ENCODE measurements at places on chromosomes 7 and 10.
A peak's percentile ranks its signal among the peaks of the same experiment; 100 is the strongest.

- no peak for DNase-seq
Observed at GRCh38 chr10:122981066-122981464, 864 bp downstream of the PSTK start.

DNA sequence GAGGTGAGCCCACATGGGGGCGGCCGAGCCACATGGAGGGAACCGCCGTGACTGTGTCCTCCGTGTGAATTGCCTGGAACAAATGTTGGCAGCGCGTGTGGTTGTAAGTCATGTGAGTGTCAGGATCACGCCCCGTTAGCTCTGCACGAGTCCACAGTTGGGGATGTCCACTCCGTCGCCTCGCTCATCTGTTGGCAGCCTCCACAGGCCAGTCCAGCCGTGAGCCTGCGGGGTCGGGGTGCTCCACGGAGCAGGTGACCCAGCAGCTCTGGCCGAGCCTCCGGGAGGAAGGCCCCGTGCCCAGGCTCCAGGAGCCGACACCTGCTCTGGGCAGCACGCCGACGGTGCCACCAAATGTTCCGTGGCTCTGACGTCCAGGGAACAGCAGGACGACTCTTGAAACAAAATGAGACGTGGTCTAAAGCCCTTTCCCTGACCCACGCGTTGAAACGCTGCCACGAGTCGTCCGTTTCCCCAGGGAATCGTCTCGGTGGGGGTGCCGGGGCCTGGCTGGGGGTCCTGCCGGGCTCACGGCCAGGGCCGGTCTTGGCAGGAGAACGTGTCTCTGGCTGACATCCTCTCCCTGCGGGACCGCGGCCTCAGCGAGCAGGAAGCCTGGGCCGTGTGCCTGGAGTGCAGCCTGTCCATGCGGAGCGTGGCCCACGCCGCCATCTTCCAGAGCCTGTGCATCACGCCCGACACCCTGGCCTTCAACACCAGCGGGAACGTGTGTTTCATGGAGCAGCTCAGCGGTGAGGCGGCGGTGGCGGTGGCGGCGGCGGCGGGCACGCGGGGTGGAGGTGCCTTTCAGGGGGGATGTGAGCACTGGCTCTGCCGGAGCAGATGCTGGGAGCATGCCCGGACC is 7.0 kb downstream of the KNDC1 start:
- peak; percentile 24 for DNase-seq

DNA sequence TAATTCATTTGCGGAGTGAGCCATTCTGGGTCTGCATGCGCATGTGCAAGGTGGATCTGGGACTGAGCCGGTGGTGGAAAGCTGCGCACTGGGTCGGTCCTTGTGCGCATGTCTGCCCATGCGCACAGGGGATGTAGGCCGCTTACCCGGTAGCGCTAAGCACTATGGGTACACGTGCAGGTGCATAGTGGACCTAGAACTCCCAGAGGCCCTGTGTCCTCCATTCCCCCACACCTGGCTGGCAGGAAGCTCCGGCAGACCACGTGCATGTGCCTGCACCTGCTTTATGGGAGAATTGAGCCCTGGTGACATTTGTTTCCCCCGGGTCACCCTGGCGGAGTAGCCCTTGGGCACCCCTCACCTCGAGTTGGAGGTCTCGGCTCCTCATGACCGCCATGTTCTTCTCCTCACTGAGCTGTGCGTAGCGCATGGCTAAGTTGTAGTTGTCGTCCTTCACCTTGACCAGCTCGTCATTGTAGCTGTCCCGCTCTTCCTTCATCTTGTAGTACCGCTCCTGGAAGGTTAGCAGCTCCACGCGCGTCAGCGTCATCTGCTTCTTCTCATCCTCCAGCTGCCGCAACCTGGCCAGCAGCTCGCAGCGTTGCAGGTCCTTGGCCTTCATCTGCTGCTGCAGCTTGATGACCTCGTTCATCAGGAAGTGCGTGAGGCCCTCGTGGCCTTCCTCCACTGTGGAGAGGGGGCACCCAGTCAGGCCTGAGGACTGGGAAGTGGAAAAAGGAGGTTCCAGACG is 99.6 kb downstream of the CARD11 start:
- DNase-seq = peak; percentile 65

DNA sequence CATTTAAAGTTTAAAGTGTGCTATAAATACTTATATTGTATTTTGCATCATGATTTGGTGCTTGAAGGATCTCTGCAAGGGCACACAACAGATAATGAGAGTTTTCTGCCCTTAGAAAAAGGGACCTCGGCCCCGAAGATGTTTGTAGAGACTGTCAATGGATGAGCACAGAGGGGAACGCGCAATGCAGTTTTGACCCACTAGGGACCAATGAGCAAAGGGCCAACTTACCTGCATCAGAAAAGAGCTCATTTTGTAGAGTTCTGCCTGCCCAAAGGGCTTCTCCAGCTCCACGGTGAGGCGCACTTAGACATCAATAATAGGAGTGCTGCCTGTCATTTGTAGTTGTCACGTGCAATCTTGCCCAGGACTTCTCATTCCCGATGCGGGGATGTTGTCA is 91.1 kb downstream of the BUB3 start:
- no peak for DNase-seq
